ENCODE measurements at places on chromosomes 2 and 18.

DNA sequence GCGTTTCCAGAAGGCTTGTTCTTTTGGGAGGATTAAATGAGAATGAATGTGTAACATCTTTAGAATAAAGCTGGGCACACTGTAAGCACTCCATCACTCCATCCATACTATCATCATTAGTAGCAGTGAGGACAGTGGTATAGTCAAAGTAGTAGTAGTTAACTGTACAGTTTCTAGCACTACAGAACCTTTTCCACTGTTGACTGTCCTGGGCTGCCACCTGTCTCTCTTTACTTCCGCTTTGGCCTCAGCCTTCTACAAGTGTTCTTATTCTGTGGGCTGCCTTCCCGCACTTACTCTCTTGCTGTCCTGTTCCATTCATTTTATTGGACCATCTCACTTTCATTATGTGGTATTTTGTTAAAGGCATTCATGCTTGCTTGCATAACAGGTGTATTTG, 3.3 kb downstream of the SLC9A2 start:
- no peak for DNase-seq

DNA sequence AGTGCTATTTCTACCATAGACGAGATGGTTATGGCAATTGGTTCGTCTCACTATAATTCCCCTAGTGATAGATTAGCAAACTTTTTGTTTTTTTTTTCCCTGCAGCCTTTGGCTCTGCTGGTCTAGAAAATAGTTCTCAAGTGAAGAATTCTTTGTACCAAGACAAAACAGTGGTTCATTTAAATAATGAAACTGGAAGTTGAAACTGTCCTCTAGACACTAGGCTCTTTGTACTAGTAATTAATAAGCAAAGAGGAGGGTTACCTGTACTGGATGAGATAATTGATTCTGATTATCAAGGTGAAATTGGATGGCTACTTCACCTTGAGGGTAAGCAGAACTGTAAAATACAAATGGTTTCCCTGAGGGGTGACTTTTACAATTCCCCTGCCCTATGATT, 156.9 kb upstream of the DCC start:
- no peak for DNase-seq

GRCh38 chr2:44638649-44639048, 276.9 kb downstream of the CAMKMT start:
- no peak for DNase-seq

DNA sequence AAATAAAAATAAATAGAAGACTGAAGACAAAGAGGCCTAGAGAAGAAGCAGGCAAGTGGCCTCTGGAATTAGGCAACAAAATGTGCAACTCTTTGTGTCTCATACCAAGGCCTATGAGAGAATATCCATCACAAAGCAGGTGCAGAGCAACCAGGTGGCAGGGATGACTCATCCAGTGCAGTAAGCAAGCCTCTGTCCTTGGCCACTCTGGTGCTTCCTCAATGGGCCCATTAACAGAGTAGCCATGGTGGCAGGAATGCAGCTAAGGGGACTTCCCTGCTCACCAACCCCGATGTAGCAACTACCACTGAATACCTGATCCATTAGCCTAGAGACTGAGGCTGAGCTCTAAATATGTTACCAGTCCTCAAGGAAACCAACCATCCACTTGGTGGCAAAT, 11.0 kb upstream of the EPG5 start:
- peak; percentile 34 for DNase-seq

DNA sequence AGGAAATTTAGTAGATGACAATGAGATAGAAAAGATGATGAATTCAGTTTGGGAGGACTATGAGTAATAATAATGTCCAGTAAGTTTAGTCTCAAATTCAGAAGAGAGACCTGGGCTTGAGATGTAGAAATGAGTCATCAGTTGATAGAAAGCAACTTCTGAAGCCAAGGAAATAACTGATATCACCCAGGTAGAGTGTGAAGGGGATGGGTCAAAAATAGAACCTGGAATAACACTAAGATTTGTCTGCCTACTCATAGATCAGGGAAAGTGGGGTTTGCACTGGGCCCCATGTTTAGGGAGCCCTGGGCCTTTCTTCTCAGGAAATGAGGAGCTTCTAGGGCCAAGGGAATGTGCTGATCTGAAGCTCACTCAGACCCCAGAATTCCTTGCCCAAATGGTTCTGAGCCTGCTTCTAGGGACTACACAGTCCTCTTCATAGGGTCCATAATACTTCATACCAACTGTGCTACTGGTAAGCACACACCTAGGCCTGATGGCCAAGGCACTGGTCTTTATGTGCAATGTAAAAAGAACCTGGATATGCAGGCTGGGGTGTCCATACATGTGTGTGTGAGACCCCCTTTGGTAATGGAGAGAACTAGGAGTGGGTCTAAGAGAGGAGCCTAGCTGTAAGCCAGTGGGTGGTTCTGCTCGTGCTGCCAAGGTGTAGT, 141.2 kb downstream of the IKZF2 start:
- DNase-seq, result no peak

GRCh38 chr2:47664817-47665216, 118.1 kb upstream of the MSH6 start:
- DNase-seq, result no peak

Measured in NCI-H345 (cell line).